ENCODE measurements at places on chromosomes 2 and 18.

DNA sequence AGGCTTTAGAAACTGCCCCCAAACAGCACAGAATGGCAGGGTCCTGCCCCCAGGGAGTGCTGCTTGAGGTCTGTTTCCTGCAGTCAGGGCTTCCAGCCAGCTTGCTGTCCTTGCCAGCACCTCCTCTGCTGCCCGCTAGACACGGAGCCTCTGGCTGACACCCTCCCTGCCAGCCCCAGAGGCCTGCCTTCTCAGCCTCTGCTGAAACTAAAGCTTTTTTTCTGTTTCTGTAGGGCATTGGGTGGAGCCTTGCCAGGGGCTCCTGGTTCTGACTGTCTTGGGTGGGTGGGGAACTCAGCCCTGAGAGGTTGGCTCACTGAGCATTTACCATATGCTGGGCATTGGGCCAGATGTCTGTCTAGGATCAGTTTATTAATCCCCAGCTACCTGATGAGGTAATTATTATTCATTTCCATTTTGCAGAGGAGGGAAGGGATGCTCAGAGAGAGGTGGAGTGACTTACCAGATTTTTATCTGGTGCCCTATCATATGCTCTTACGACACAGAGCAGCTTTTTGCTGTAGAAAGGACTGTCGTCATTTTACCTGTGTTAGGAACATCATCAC is 35.4 kb downstream of the INPP4A start:
- no peak for DNase-seq

GRCh38 chr18:22332590-22332989 is 85.1 kb downstream of the CTAGE1 start:
- DNase-seq: no peak

GRCh38 chr2:118983133-118983532 is 41.1 kb downstream of the MARCO start:
- no peak for DNase-seq

GRCh38 chr2:184294831-184295230 is 303.5 kb upstream of the ZNF804A start:
- no peak for DNase-seq

DNA sequence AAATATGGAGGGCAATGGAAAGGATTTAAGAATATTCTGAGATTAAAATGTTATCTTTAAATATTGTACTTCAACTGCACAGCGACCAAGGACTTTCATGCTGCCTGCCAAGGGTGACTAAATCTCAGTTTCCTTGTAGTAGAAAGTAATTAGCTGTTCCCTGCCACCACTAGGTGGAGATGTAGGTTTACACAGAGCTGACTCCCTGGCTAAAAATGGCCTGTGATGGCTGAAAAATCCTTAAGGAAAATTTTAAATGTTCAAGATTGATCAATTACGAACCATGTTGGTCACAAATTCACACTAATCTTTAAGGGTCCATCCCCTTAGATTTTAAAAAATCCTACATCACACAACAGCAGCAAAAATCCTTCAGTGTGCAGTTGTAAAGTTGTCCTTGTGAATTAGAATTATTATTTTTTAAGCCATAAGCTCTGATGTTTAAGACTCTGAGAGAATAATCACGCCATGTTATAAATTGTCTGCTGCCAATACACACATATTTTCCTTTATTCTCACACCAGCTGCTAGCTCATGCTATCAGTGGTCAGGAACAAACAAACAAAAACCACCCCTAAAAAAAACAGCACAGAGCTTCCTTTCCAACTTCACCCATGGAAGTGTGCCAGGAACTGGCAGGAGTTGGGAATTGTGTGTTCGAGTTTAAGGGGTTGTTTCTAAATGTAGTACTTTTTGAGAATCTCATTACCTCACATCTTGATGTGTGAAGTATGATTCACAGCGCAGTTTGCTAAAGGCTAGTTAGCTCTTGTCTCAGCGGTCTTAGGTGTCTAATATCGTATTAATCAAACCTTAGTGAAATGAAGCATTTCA is 399.8 kb downstream of the TMEM182 start:
- peak; percentile 46 for DNase-seq

GRCh38 chr2:43067254-43068040 is 159.0 kb downstream of the ZFP36L2 start:
- no peak for DNase-seq

- DNase-seq: no peak
Observed at GRCh38 chr2:47050762-47051161, 104.3 kb downstream of the STPG4 start.

GRCh38 chr2:9565436-9566153 is 10.0 kb upstream of the ADAM17 start:
- DNase-seq: no peak

- no peak for DNase-seq
Observed at GRCh38 chr2:65604246-65604645, 171.8 kb upstream of the SPRED2 start.

DNA sequence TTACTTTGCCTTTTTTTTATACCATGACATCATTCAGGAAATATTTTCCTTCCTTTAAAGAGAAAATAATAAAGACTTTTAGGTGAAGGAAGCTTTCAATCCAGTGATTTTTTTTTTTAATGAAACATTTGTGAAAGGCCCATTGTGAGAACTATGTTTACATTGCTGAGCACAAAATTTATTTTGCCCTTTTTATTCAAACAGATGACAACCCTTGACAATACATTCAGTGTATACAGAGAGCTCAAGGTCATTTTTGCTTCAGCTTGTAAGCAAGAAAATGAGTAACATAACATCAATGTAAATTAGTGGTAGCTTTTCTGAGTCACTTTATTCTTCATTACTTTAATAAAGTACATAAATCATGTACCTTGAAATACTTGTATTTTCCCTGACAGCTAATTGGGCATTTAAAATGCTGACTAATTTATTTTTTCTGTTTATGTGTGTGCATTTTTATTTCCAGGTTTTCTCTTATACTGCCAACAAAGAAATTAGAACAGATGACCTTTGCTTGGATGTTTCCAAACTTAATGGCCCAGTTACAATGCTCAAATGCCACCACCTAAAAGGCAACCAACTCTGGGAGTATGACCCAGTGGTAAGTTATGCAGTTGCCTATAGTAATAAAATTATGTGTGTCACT is 121.6 kb downstream of the GALNT1 start:
- no peak for DNase-seq

DNA sequence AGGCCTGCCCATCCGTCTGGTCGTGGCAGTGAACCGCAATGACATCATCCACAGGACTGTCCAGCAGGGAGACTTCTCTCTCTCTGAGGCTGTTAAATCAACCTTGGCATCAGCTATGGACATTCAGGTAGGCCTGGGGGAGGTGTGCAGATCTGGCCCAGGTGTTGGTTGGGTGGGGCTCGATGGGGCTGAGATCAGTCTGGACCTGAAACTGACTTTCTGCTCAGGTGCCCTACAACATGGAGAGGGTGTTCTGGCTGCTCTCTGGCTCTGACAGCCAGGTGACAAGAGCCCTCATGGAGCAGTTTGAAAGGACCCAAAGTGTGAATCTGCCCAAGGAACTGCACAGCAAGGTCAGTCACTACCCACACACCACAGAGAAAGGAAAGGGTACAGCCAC is 12.6 kb downstream of the THNSL2 start:
- DNase-seq: no peak

- DNase-seq: no peak
Observed at GRCh38 chr18:23021623-23022022, 88.5 kb downstream of the RBBP8 start.
